ENCODE measurements at places on chromosomes 2 and 18. TPM values are rescaled to one million over a fixed set of nuclear protein-coding genes. Genes with fewer than 3 reads are reported as not detected.
A peak's percentile ranks its signal among the peaks of the same experiment; 100 is the strongest.

Gene CERKL
- 0.05 TPM for total RNA-seq

DNA sequence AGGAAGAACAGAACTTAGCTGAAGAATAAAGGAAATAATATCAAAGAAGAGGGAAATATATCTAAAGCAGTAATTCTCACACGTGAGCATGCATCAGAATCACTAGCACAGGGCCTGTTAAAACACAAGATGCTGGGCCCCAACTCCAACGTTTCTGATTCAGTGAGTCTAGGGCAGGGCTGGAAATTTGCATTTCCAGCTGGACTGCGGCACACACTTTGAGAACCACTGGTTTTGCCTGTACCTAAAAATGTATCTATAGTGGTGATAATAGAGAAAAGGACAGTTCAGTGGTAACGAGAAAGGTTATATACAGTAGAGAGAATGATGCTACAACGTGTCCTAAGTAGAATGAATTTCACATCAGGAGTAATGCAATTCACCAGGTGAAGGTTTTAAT is 11.2 kb downstream of the REV1 start:
- H3K4me3 ChIP-seq, result no peak overlapping the region
- peaks cover 13% of the 10 kb centered on the region for H3K36me3 ChIP-seq
- no peak overlapping the region for H3K27ac ChIP-seq
- no peaks in the 10 kb centered on the region for H3K27me3 ChIP-seq
- DNase-seq, result no peak

DNA sequence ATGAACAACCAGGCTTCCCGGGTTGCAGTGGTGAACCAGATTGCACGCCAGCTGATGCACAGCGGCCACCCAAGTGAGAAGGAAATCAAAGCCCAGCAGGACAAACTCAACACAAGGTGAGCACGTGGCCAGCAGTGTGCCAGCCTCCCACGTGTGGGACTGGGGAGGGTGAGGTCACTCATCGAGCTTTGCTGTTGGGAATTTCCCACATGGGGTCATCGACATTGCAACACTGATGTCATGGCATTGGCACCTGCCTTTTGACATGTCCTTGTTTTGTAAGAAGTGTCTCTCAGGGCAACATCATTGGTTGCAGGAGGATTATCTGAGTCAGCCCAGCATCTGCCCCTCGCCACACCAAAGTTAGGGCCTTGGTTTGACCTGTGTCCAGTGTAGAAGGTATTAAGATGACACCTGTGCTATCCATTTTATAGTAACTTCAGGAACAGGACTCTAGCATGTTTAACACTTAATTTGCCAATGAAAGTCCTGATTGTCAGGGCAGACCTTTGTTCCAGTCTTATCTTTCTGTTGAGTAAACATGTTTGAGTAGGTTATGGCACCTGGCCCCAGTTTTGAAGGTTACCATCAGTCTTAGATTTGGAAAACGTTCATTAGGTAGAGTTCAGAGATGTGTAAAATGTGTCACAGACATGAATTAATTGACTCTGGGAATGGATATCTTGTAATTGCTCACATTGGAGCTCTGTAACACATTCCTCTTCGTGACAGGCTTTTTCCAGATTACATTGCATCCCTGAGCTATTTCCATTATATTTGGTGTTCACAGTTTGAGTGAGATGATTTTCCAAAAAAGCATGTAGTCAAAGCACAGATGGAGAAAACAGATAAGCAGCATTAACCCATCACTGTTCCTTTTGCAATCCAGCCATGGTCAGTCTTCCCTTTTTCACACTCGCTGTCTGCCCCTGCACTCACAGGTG is 93.3 kb upstream of the EML6 start:
- H3K27me3 ChIP-seq, result no peaks in the 10 kb centered on the region
- H3K4me3 ChIP-seq, result no peak overlapping the region
- H3K4me1 ChIP-seq, result no peaks in the 10 kb centered on the region
- no peak overlapping the region for H3K27ac ChIP-seq
- DNase-seq, result no peak
- peaks cover 86% of the 10 kb centered on the region for H3K36me3 ChIP-seq

DNA sequence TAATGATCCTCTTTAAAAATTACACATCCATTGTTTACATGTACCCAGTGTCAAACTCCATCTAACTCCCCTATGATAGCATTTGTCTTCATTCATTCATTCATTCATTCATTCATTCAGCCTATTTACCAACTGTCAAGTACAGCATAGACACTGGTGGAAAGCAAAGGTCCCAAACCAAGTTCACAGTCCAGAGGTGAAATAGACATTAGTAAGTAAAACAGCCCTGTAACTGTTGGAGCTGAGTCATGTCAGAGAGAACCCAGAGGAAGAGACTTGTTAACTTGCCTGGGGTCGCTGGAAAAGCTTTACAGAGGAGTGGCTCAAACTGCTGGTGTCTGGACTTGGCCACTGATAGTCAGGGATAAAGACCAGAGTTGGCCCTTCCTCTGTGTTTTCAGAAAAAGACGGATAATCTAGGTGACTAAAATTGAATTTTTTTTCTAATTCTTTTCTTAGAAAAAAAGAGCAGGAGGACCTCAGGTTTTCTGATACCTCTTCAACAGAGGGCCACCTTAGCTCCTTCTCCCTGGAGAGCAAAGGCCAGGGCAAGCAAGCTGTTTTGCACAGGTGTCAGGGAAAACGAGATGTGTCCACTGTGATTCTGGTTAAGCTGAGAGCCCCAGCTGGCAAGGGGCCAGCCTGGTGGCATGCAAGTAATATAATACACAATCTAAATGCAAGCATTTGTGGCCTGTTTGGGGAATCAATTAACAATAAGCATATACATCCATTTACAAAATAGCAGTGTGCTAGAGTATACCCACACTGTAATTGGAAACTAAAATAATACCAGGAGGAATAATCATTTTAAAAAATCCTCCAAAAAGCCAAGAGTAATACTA is 96.7 kb upstream of the SLC14A2 start:
- no peaks in the 10 kb centered on the region for H3K4me1 ChIP-seq
- H3K36me3 ChIP-seq, result no peaks in the 10 kb centered on the region
- no peak overlapping the region for H3K4me3 ChIP-seq
- DNase-seq, result peak; percentile 23
- H3K27me3 ChIP-seq, result no peaks in the 10 kb centered on the region

DNA sequence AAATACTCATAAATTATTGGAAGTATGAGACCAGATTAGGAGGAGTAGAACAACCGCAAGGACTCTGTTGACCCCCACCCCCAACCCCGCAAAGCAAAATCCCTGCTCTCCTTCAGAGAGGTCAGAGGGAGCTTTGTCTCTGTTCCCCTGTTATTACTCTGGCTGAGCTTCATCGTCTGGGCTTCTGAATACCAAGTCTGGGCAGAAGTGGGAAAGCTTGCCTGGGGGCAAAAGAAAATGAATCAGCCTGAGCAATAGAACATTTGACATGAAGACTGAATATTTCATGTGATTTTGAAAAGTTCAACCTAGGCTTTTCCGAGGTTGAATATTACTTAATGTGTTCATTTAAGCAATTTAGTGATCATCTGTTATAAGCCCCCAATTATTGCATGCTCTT is 114.6 kb upstream of the ARHGAP28 start:
- no peak for DNase-seq
- H3K4me3 ChIP-seq, result no peak overlapping the region

DNA sequence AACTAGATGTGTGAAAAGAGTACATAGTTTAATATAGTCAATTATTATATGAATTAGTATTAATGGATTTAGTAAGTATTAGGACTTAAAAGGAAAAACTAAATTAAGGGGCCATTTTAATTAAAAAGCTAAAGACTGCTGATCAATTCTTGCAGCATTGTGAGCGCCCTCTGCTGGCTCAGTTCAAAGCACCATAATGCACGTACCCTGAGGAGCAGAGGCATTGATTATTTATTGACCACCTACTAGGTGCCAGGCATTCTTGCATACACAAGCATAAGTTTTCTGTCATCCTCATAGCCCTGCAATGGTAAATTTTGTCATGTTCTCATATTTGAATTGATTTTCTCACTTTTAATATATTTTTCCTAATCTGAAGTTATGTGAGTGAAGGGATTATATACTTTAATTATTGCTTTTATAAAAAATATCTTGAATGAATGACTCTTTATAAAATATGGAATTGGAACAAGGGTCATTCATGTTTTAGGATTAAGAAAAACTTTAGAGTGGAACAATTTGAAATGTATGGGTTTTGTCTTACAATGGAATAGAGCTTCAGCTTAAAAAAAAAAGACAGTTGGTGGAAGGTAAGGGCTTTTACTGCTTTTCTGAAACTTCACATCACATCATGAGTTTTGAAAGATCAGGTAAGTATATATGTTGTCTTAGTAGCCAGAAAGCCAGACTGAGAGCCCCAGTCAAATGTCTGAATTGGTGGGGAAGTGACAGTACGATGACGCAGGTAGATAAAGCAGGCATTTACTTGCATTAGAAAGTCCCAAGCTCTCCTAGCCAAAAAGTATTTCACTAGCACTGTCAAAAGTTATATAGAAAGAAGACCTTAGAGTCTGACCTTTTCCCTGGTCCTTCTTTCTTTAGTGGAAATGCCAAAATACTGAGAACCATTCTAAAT is 9.7 kb downstream of the ITGA4 start:
- H3K36me3 ChIP-seq, result 0 out of 2 replicates have a peak, but pooled peaks cover 2% of the 10 kb centered on the region
- no peaks in the 10 kb centered on the region for H3K27me3 ChIP-seq
- H3K4me3 ChIP-seq, result no peak overlapping the region
- H3K4me1 ChIP-seq, result peaks cover 14% of the 10 kb centered on the region
- peak; percentile 70 for DNase-seq

- DNase-seq, result no peak
Measured at GRCh38 chr18:40018266-40018665, 1936.8 kb upstream of the PIK3C3 start.
